ENCODE measurements at places on chromosomes 1 and 21.
A peak's percentile ranks its signal among the peaks of the same experiment; 100 is the strongest.

DNA sequence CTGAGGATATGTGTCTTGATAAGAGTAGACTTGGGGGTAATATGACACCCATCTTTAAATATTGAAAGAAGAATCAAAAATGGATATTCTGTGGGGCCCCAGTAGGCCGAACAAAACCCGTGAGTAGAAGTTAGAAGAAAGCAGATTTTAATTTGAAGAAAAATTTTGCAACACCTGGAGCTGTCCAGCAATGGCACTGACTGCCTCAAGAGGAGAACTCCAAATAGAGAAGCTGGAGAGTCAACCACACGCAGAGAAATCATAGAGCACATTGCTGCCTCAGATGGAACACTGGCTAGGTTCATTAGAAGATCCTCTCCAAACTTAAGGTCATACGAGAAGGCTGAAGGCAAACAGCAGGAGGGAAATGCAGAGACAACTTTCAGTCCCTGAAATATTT lies 6.8 kb downstream of the NHLH1 start:
- DNase-seq, result no peak

DNA sequence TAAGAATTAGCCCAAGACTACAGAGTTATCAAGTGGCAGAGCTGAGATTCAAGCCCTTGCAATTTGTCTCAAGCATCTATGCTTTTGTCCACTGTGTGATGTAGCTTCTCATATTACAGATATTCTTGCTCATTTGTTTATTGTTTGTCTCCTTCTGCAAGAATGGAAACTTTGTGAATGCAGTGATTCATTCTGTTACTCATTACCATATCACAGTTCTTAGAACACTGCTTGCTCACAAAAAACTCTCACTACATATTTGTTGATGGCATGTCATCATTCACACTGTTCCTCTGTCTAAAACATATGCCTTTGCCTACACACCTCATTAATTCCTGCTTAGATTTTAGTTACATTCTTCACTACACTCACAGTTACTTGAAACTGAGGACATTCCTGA lies 1198.9 kb downstream of the PLA2G4A start:
- DNase-seq, result peak; percentile 84

GRCh38 chr1:64511044-64511443 lies 41.1 kb downstream of the CACHD1 start:
- DNase-seq, result no peak

DNA sequence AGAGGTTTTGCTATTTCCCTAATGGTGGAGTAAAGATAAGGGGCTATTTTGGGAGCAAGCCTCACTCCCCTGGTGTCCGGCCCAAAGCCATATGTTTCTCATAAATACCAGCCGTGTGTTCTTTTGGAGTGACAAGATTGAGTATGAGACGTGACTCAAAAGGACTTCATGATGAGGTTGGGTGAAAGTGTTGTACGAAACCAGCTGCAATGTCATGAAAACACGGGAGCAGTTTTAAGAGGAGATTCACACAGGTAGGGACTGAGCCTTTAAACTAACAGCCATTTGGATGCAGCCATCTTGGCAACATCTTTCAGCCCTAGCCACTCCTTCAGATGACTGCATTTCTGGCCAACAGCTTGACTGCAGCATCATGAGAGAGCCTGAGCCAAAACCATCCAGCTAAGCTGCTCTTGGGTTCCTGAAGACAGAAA lies 532.3 kb upstream of the USP24 start:
- DNase-seq, result no peak

DNA sequence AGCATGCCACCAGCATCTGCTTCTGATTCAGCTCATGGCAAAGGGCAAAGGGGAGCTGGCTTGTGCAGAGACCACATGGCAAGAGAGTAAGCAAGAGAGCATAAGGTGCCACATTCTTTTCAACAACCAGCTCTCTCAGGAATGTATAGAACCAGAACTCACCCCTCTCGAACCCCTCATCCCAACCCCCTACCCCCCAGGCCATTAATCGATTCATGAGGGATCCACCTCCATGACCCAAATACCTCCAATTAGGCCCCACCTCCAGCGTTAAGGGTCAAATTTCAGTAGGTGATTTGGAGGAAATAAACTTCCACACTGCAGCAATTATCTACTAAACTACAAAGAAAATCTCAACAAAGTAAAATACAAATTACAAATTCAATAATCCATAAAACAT lies 32.2 kb upstream of the LRRC7 start:
- DNase-seq, result no peak

GRCh38 chr1:163897412-163898155 lies 575.8 kb downstream of the NUF2 start:
- DNase-seq, result peak; percentile 34

DNA sequence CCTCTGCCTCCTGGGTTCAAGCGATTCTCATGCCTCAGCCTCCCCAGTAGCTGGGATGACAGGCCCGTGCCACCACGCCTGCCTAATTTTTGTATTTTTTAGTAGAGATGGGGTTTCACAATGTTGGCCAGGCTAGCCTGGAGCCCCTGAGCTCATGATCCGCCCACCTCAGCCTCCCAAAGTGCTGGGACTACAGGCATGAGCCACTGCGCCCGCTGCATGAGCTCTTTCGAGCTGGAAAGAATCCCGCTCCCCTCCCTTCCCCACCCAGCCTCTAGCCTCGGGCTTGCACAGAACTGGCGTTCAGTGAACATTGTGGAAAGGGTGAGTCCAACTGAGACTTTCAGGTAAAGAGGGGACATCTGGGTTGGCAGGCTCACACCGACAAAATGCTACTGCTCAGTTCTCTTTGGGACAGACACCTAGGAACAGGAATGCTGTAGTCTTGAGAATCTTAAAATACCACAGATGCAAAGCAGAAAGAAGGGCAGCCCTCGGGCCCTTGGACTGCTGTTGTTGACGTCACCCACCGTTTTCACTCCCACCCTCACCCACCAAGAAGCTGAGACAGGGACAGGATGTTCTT lies 9.7 kb upstream of the GNG4 start:
- DNase-seq, result no peak

DNA sequence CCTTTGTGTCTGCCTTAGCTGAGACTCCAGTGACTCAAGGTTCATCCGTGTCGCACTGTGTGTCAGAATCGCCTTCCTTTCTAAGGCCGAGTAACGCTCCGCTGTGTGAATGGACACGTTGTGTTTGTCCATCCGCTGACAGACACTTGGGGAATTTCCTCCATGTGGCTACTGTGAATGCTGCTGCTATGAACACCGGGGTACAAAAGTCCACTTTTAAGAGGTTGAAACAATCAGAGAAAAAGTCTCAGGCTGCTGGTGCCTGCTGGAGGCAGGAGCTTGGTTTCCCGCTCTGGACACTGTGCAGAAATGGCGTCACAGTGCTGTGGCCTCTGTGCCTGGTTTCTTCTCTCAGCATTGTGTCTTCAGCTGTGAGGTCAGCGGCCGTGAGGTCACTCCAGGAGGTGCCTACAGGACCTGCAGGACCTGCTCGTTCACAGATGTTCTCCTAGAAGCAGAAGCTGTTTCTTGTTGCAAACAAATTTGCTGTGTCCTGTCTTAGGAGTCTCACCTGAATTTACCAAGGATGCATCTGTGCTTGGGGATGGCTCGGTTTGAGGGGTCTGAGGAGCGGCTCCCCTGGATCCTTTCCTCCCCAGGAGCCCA lies 34.2 kb downstream of the KRTAP10-1 start:
- no peak for DNase-seq

DNA sequence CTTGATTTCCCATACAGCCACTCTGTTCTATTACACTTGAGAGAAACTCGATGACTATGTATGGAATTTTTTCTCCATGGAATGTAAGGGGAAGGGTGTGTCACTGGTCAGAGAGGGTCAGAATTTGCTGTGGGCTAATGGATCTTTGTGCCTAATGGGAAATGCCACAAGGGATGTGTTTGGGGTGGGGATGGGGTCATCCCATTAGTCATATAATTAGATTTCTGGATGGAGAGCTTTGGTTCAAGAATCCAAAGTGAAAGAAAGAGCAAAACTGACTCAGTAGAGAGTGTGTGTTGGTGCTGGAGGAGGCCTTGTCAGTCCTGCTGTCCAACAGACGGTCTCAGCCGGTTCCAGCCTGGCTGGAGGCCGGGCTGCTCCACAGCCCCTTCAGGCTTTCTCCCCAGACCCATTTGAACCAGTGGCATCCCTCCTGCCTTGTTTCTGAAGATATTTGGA lies 86.4 kb downstream of the LAMC2 start:
- peak; percentile 91 for DNase-seq

GRCh38 chr1:87449348-87449963 lies 120.8 kb downstream of the LMO4 start:
- DNase-seq, result no peak

- no peak for DNase-seq
Observed at GRCh38 chr1:230316864-230317745, 109.0 kb downstream of the PGBD5 start.

- DNase-seq, result no peak
Observed at GRCh38 chr1:93815366-93816110, 63.5 kb downstream of the DNTTIP2 start.

- no peak for DNase-seq
Observed at GRCh38 chr1:181016563-181016962, 6.1 kb downstream of the STX6 start.

DNA sequence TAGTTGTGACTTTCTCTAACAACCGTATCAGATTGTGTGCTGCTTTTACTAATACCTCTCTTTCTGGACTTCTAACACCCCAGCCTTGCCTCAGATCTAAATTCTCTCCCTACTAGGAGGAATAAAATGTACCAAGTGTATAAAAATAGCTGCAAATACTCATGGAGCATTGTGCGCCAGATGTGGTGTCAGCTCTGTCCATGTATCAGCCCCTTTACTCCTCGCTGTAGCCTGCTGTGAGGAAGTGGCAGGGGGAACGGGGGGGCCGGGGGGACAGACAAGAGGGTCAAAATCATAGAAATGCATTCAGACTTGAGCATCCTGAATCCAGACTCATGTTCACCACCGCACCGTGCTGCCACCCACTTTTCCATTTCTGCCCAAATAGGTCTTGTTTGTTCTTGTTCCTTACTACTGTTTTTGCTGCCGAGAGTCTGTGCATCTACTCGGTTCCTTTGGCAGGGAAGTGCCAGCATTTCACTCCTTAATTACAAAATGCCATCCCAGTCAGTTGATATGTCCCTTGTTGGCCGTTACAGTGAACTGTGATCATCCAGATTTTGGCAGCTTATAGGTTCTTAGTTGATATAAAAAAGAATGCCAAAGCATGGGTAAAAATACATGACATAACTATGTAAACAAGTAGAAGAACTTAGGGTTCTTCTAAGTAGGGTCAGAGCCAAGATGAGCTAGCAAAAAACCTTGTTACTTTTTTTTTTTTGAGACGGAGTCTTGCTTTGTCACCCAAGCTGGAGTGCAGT lies 76.4 kb downstream of the UBE4B start:
- DNase-seq, result no peak

- DNase-seq, result no peak
Observed at GRCh38 chr1:21811875-21812305, at the start of gene LDLRAD2. Gene LDLRAD2 (plus strand): TSS chr1:21812265. CDS start chr1:21812452, 187 bp downstream.

DNA sequence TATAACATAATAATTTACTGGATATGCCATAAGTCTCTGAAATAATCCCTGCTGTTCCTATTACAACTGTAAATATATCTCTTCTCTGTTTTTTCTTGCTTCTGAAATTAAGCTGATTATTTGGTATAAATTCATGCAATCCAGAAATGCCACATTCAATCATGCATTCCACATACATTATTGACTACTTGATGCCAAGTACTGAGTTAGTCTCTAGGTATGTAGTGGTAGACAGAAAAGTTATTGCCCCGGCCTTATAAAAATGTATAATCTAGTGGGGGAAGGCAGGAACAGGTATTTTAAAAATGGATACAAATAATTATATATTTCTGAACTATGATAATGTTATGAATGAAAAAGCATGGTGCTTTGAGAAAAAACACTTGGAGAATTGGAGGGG lies 338.6 kb upstream of the SNX7 start:
- no peak for DNase-seq

- DNase-seq, result peak; percentile 56
Observed at GRCh38 chr1:9825093-9826074, 1.6 kb upstream of the CLSTN1 start.

GRCh38 chr1:202165942-202166843 lies 5.8 kb upstream of the PTPN7 start:
- DNase-seq, result no peak

- no peak for DNase-seq
Observed at GRCh38 chr21:23223882-23224281, 2225.7 kb downstream of the NCAM2 start.

DNA sequence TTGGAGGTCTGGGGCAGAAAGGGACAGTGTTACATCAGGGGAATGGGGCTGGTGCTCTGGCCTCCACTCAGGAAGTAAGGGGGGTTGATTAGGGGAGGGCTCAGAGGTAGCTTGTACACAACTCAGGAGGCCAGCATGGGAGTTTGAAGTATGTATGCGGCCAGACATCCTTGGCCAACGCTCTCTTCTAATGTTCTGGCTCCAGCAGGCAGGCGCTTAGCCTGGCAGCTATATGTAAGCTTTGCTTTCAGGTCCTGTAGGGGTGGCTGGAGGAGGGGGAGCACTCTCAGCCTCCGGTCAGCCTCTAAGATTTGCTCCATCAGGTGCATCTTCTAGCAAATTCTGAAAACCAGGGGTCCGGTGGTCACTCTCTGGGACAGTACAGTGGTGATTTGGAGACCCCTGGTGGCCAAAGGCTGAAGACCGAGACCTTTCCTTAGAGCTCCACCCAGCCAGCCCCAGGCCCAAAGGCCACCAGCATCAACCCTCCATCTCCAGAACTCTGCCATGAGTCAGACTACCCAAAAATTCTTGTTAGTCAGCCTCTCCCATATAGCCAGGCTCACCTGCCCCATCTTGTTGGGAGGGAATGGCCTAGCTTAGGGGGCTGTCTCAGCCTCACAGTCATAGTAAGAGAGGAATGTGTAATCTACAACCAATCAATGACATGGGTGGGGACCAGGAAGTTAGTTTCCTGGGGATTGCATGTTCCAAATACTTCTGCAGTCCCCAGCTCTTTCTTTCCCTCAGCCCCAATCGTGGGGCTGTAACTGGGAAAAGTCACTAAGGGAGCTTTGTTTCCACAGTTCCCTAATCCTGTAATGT lies 9.7 kb upstream of the COL8A2 start:
- no peak for DNase-seq

GRCh38 chr1:47021070-47021469 lies 2.4 kb upstream of the CYP4X1 start:
- no peak for DNase-seq

DNA sequence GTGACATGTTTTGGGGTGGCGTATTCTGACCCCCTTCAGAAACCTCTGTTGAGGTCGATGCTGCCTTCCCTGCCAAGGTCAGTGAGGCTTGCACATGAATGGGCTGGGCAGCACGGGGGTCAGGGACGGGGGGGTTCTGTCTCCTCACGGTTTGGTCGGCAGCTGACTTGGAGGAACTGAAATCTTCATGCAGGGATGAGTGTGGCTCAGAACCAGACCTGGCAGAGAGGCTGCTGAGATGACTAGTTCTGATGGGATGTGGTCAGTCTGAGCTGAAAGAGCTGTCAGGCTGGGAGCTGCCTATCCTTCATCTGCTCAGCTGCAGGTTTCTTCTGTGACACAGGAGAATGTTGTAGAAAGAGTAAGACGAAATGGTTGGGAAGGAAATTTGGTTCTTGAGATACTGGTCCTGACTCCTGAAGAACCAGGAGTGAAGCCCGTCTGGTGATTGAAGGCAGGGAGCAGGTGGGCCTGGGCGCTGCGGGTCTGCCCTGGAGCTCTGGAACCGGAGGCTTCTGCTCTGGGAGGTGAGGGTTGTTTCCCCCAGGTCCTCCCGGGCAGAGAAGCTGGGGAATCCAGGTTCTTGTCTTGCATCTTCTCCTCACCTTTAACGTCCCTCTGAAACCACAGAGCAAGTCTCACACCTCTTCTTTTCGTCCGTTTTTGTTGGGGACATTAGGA lies 3.3 kb downstream of the SLX9 start:
- no peak for DNase-seq
